CD4-positive, alpha-beta T cell treated with Interleukin-4 for 1 hour (primary cell): ENCODE measurements at places on chromosomes 12 and 14.
A peak's percentile ranks its signal among the peaks of the same experiment; 100 is the strongest.

GRCh38 chr12:117762143-117762542 is 206.6 kb downstream of the KSR2 start:
- no peak for DNase-seq

DNA sequence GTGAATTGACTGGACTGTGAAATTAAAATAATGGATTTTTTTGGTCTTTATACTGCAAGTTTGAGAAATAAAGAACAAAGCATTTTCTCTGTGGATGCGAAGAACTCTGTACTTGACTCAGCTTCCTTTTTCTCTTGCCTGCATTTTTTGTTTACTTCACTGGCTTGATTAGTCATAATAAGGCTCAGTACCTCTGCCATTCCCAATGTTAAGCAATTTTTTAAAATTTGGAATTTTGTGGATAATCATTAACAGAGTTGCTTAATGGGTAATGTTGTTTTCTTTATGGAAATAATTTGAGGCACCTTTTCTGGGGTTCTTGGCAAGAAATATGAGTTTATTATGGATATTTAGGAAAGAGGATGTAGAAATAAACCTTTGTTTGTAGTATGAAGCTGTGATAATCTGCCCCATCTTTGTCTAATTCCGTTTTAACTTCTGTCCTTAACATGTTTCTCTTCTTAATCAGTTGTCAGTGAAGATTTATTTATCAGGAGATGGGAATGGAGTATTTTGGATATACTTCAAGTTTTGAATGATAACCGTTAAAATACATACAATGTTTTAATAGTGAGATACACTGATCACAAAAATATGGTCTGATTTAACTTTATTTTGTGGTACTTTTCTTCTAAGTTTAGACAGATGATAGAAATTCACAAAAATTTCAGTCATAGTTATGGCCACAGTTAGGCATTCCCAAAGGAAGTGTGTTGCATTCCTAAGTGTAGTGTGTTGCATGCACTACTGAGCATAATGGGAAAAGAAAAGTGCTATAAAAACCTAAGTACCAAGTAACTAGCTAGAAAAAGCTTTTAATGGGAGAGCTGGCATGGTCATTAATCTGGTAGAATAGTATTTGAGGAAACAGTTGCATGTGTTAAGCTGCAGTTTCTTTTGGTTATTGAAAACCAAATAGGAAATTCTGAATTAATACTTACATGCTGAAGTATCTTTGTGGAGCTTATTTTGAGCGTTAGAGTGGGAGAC is 27.7 kb downstream of the WNK1 start:
- no peak for DNase-seq

DNA sequence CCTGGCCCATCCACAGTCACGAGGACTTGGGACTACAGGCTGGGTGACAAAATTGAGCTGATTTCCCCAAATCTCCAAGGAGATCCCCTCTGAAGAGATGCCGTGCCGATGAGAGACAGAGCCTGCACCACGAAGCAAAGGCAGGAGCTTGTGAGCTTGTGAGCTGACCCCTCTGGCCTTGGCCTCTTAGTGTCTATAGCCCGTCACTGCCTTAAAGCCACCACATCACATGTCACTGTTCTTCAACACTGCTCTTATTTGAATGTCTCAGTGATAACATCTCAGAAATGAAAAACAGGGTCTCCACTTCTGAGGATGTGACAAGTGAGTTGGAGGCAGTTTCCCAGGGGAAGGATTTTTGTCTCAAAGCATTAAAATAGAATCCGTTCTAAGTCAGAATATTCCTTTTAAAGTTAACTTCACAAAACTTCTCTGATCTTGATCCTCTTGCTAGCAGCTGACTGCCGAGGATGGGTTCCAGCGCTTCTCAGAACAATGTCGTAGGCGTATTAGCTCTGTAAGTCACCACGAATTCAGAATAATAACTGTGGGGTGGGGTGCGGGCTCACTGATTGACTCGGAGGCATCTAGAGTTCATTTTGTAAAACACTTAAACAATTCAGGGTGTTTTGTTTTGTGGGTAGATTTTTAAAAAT is 37.5 kb downstream of the CHST11 start:
- DNase-seq, result peak; percentile 62

DNA sequence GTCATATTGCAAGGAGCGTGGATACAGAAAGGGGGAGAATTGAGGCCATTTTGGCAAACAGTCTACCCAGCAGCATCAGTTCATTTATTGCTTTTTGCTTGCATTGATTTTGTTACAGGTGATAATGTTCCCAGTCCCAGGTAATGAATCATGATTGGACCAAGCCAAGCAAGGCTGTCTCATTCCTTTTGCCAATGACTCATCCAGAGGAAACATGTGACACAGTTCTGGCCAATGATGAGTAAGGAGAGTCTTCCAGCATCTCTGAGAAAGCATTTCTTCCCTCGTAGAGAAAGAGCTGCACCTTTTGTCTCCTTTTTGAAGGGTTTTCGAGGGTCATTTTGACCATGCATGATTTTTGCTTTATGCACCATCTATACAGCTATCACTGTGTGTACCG is 68.2 kb downstream of the SLC15A4 start:
- no peak for DNase-seq

DNA sequence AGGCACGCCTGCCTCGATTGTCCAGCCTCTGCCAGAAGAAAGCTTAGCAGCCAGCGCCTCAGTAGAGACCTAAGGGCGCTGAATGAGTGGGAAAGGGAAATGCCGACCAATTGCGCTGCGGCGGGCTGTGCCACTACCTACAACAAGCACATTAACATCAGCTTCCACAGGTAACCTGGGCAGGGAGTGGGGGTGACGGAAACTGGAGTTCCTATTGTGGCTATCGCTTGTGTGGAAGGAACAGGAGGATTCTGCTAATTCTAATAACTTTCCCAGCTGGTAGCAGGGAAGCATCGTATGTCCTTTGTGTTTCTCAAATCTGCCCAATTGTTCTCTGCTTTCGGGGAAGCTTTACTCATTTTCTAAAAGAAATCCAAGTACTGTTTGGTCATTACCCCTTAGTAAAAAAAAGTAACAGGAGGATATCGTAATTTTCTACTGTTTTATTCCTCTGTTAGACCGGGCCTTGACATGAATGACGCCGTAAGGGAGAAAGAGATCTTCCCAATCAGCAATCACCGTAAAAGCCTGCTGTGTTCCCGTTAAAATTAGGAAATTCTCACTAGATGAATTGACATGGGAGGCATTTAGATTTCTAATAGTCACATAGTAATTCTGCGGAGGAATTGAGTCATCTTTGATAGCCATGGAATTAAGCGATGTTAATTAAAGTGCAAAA is 449 bp downstream of the THAP2 start:
- no peak for DNase-seq
